Left kidney (tissue), 8 donors: ENCODE measurements at places on chromosomes 5 and 9.

- DNase-seq, result no peak
Observed at GRCh38 chr5:53023969-53024368, 34.8 kb downstream of the ITGA2 start.

DNA sequence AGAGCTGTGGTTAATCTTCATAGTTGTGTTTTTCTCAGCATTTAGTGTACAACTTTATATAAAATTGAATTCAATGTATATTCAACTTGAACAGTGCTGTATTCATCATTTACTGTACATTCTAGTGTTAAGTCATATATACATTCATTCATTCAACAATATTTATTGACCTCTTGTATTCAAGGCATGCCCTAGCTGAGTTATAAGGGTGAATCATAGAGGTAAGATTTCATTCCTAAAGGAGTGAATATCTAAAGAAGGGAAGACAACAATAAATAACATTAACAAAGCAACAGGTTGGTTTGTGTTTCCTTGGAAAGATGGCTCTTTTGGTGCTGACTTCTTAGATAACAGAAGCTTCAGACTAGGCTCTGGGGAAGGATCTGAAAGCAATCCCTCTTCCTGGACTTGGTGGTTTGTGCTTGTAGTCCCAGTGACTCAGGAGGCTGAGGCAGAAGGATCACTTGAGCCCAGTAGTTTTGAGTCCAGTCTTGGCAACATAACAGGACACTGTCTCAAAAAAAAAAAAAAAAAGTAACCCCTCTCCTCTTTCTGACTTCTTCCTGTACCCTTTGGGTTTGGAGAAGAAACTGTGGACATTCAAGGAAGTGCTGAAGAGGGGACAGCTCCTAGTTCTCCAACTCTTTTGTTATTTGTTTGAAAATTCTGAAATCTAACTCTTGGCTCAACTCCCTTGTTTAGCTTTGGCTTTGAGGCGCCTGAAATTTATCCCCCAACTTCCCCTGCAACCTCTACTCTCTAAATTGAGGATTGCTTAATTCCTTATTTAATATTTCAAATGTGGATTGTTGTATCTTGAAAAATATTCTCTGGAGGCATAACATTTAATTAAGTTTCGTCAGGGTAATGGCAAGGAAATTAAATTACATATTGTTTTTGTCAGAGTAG lies 80.2 kb downstream of the OSTF1 start:
- DNase-seq, result no peak

- DNase-seq, result no peak
Observed at GRCh38 chr9:110228321-110228720, 20.4 kb upstream of the C9orf152 start.

DNA sequence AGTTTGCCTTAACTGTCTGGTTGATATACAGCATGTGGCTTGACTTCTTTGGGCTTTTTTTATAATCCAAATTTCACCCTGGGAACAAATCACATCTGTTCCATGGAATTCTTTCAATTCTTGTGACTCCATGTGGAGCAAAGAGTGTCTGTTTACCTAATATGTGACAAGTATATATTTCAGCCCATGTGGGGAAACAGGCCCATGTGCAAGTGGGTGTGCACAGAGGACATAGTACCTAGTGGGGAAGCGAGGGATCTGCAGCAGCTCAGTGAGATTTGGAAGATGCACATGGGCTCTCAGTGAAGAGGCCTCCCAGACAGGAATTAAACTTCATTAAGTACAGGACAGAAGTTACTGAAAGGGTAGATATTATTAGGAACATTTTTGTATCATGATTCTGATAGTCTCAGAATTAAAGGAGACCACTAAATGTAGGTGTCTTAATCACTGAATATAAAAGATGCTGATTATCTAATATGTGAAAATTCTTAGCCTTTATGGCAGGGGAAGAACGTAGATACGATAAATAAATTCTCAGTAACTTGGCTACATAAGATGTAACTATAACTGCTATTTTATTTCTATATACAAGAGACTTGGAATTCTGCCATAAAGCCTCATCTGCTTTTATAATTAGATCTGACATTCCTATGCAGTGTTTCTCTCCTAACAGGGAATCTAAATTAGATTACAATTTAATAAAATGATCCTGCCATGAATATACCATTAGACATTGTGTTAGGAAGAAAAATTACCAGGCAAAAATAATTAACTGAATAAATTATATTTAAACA lies 181.2 kb downstream of the SLC12A2 start:
- DNase-seq, result no peak

GRCh38 chr9:32839013-32839885 lies 55.9 kb downstream of the TMEM215 start:
- DNase-seq, result no peak

GRCh38 chr9:33861917-33862453 lies 45.0 kb downstream of the UBE2R2 start:
- no peak for DNase-seq

GRCh38 chr9:133274236-133275104 lies 531 bp downstream of the ABO start:
- no peak for DNase-seq

GRCh38 chr5:142784401-142784955 lies 14.3 kb downstream of the ARHGAP26 start:
- no peak for DNase-seq

- DNase-seq, result no peak
Observed at GRCh38 chr5:32277798-32278197, 34.9 kb downstream of the MTMR12 start.

GRCh38 chr9:6978591-6978990 lies 220.8 kb downstream of the KDM4C start:
- no peak for DNase-seq

- DNase-seq, result no peak
Observed at GRCh38 chr5:14650052-14650451, 14.5 kb upstream of the OTULIN start.

GRCh38 chr5:105506692-105507277 lies 1944.2 kb upstream of the NUDT12 start:
- no peak for DNase-seq

DNA sequence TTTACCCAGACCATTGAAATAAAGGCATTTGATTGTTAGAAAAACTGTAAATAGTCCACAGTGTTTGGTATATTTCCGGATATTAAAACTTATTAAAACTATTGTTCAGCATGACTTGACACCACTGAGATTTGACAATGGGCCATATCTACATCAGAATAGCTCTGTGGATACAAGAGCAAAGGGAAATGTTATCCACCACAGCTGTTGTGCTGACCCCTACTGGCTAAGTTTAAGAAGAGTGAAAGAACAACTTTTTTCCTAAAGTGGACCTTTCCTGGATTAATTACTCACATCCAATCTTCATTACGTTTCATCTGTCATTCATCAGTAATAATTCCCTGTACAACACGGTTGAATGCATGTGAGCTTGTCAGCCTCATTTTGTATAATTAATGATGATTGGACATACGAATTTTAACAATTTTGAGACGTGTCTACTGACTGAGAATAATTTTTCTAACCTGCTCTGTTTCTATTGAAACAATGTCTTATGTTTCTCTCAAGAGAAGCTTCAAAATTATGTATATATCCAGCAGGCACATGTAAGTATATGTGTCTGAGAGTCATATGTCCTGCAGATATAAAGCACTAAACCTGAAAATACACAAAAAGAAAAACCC lies 1952.6 kb downstream of the MAT2B start:
- DNase-seq, result peak; percentile 46

DNA sequence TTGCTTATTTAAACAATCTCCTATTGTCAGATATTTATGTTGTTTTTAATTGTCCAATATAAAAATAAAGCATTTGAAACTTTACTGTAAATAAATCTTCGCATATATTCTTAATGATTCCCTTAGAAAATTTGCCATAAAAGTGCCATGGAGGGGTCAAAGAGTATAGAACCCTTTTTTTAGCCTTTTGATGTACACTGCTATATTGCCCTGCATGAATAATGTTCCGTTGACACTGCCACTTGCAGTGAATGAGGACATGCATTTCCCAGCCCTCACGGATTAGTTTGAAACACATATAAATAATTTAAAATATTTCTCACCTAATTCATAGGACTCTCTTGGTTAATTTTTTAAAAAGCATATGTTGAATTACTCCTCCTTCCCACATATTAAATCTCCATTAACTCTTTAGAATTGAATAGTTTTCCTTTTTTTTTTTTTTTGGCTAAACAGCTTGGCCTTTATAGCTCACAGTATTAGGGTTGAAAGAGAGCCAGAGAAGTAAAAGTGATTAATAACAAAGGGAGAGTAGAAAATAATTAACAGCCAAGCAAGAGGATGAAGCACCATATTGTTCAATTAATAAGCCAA lies 129.8 kb upstream of the SGCD start:
- no peak for DNase-seq

DNA sequence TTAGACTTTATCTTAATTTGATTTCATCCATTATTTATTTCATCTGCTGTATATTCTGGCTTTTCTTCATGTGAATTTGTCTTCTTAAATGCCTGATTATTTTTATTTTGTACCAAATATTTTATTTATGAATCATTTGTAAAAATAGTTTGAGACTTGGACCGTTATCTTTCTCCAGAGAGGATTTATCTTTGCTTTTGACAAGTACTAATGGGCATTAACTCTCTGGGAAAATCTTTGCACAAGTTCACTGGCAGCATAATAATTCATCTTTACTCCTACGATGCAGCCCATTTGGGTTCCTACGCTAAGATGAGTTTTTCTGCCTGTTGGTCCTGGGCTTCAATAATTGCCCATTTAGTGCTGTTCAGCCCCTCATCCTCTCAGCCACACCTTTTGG lies 131.0 kb upstream of the RORB start:
- no peak for DNase-seq

DNA sequence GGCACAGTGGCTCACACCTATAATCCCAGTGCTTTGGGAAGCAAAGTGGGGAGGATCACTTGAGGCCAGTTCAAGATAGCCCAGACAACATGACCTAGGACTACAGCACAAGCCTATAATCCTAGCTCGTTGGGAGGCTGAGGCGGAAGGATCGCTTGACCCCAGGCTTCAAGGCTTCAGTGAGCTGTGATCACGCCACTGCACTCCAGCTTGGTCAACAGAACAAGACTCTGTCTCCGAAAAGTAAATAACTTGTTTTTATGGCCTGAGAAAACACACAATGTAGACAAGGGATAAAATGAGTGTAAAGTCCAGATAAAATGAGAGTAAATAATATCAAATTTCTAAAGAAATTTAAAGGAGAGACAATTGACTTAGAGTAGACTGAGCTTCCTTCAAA lies 26.3 kb downstream of the SHLD3 start:
- DNase-seq, result no peak

- DNase-seq, result no peak
Observed at GRCh38 chr9:27350382-27350976, 53.5 kb upstream of the EQTN start.

DNA sequence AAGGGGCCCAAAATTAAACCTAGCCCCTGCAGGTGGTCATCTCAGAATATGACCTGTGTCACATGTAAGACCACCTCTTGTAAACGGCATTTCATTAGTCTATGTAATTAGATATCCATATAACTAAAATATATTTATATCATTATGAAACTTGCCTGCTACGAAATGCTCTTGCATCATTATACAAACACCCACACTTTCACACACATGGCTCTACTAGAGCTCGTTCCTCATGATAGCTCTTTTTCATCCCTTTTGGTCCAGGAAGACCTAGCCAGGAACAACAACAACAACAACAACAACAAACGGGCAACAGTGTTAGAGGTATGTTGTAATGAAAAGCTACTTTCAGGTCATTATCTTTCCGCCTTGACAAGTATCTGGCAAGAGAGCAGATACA lies 58.6 kb downstream of the LHFPL2 start:
- no peak for DNase-seq

DNA sequence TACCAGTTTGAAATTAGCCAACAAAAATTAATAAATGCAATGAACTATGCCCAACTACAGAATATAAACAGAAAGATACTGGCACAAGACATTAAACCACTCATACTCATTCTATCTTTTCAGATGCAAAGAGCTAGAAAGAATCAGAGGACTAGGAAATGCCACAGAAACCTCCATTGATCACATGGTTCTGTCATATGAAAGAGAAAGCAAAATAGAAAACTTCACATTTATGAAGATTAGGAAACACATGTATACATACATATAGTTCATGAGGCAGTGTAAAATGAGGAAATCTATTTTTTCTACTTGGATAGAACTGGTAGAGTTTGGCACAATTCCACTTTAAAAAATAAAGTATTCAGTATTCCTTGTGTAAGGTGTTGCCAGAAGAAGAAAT lies 275.1 kb upstream of the PTGER4 start:
- no peak for DNase-seq

DNA sequence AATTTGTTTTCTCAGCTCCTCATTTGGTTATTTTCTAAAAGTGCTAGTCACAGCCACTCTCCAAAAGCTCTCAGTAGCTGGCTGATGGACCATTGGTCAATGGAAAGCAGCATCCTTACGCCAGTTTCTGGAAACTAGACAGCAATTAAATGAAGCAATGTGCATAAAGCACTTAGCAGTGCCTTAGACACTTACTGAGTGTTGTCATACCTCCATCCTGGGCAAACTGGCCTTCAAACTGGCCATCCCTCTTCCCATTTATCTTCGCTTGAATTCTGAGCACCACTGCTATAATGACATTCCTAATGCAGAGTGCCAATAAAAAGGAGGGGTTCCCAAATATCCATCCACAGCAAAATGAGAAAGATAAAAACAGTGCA lies 209.2 kb downstream of the ENC1 start:
- DNase-seq, result no peak

- DNase-seq, result no peak
Observed at GRCh38 chr5:139182528-139183296, 15.5 kb downstream of the SIL1 start.

DNA sequence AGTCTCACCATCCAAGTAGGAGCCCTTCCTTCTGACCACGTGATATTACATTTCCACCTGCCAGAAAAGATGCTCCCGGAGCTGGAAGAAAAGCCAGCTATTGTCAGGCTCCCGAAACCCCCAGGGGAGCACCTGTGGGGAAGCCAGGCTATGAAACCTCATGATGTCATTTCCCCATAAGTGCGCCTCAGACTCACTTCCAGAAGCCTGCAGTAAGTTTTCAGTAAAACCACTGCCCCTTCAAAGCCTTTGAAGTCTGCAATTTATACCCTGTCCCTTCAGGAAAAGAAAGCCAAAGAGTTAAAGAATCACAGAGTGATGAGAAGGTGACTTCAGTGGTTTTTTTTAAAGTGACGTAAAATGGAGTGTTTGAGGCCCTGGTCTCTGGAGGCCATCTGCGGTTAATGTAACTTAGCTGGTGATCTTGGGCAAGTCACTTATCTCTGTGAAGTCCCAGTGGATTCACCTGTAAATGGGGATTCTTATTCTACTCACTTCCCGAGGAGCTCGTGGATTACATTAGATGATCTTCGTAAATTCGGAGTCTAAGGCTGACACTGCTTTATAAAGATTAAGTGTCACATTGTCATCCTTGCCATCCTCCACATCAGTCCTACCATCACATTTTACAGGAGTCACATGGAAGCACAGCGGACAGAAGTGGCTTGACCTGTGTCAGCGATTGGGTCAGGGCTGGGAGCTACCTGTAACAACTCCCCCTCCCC lies 2.6 kb upstream of the SEMA6A start:
- no peak for DNase-seq

DNA sequence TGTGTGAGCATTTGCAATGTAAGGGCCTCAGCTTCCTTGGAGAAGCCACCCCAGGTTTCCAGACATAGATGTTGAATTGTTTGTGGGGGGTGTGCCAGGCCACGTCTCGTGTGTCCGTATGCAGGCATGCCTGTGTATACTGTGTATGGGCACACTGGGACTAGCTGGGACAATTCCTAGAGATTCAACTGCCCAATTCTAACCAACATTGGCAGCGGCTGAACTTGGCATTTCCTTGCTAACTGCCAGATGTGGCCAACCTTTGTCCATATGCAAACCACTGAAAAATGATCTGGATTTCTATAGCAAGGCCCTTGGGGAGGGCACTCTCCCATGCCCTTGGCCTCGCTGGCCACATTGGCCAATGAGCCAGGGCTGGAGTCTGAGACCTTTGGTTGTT lies 50.3 kb downstream of the SAR1B start:
- no peak for DNase-seq
